Stimulated activated CD4-positive, alpha-beta T cell treated with anti-CD3 and anti-CD28 coated beads, Interleukin-4, amount 100 ng/mL, for 48 hours (primary cell): ENCODE measurements at places on chromosomes 11 and 22.

- DNase-seq, result no peak
These were observed 9.2 kb downstream of the MAPK1 start for GRCh38 chr22:21858025-21858764.

DNA sequence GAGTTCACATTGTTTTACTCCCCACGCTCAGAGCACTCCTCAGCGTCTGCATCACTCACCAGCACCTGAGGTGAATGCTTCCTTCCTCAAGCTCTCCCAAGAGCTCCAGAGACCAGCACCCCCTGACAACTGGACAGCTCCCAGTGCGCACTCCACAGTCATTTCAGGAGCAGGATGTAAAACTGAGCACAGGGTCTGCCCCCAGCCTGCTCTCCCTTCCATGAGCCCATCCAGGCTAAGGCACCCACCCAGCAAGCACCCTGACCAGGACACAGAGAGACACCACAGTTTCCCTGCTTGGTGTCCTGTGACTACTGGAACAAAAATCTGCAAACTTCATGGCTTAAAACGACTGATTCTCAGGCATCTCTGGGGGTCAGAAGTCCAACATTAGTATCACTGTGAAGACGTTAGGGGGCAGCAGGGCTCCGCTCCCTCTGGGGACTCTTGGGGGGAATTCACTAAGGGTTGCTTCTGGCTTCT is 3.3 kb downstream of the SCGB1D2 start:
- DNase-seq, result no peak

GRCh38 chr22:49603016-49603415 is 224.7 kb downstream of the BRD1 start:
- no peak for DNase-seq

DNA sequence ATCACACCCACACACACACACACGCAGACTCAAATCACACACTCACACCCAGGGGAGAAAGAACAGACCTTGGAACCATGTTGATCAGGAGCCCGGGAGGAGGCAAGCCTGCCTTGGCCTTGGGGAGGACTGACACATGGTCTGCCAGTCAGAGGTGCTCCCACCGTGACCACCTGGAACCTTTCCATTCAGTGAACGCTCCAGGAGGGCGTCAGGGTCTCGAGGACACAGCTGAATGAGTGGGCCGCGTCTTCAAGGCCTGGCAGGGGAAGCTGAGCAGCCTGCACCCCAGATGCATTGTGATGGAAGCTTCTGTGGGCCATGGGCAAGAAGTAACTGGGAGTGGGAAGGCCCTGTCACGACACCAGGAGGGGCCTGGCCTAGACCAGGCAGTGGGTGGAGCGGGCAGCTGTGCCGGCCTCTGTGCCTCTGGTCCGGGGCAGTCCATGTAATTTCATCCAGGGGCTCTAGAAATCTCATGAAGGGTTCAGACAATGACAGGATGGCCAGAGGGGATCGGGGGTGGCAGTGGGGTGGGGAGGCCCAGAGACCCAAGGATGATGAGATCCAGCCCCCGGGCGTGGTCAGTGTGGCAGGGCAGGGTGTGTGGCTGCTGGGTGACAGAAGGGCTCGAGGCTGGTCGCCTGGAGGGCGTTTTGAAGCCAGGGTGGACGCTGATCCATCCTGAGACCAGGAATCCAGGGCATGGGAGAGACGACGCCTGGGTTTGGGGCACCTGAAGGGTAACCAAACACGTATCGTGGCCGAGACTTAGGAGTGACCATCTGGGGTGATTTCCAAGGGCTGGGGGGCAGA is 53.7 kb downstream of the IGF2 start:
- no peak for DNase-seq

GRCh38 chr11:110070176-110070575 is 23.0 kb upstream of the ZC3H12C start:
- DNase-seq, result no peak

DNA sequence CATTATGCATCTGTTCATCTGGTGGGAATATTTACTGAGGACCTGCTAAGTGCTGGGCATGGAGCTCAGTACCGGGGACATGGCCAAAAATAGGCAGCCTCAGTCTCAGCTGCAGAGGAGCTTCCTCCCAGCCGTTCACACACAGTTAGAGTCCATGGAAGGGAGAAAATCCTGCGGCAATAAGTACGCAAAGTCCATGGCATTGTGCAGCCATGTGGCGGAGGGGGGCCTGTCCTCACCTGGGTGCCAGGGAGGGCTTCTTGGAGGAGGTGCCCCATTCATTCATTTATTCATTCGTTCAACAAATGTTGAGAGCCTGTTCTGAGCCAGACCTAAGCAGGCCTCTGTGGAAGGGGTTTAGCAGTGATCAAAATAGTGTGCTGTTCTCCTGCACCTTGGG is 59.3 kb upstream of the ANO1 start:
- no peak for DNase-seq

GRCh38 chr22:25833091-25833490 is 91.1 kb downstream of the MYO18B start:
- DNase-seq, result no peak

GRCh38 chr11:117868815-117869561 is 7.5 kb downstream of the FXYD6 start:
- DNase-seq, result no peak

DNA sequence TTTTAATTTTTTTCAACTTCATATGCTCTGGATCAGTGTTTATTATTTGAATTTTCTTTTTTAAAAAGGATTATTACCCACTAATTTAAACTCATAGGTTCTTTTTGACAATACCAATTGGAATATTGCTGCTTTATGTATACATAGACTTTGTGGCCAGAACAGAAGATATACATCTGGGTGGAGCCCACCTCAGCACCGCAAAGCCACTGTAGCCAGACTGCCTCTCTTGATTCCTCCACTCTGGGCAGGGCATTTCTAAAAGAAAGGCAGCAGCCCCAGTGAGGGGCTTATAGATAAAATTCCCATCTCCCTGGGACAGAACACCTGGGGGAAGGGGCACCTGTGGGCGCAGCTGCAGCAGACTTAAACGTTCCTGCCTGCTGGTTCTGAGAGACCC is 10.6 kb upstream of the C11orf58 start:
- no peak for DNase-seq

DNA sequence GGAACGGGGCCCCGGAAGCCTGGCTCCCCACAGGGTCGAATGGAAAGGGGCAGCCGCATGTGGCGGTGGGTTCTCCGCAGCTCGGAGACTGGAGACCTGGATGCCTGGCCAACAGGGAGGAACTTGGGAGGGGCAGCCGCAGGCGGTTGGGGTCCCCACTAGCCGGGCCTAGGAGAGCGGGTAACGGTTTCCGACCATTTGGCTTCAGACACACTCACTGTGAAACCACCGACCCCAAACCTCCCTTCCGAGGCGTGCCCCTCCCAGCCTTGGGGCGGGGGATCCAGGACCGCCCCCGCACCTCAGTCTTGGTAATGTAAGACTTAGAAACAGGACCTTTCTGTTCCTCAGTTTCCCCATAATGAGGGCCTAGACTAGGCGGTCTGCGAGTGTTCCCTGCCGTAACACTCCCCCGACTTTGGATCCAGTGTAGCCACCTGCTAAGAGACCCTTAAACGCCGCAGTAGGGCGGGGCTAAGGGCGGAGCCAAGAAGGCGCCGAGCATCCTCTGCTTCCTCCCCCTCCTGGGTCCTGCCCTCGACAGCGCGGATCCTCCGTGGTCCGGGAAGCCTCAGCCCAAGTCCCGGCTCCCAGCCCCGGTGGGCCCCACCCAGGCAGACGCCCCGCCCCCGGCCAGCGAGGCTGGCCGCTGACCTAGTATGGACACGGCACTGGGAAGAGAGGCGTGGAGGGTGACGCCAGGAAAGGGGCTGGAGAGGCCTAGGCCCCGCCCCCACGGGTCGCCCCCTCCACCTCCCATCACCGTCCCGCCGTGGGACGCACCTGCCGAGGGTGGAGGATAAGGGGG is 1.8 kb upstream of the RASGRP2 start:
- no peak for DNase-seq

DNA sequence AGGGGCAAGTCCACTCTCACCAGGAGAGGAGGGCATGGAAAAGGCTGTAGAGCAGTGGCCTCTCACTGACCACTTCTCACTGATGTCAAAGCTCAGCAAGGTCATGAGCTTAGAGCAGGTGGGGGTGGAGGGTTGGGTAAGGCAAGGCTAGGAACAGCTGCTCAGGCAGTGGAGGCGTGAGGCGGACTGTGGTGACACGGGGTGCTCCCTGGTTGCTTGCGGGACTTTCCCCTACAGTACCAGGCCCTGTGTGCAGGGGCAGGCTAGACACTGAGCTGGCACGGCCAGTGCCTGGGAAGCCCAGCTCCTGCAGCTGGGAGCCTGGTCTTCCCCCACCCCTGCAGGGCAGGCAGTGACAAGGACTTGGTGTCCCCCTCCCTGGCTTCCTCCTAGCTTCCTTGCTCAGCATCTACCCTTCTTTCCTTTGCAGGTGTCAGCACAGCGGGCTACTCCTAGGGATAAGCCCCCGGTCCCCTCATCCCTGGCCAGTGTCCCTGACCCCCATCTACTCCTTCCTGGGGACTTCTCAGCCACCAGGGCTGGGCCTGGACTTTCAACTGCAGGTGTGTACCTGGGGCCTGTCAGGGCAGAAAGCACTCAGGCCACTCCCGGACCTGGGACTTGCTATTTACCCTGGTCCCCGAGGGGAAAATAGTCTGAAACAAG is 45.6 kb downstream of the PISD start:
- DNase-seq, result peak; percentile 37

GRCh38 chr11:68146704-68147474 is 25.7 kb upstream of the CHKA start:
- DNase-seq, result no peak

GRCh38 chr11:19577391-19577975 is 135.2 kb upstream of the NAV2 start:
- DNase-seq, result no peak

- no peak for DNase-seq
These were observed 79.4 kb upstream of the LMO1 start for GRCh38 chr11:8342821-8343681.

DNA sequence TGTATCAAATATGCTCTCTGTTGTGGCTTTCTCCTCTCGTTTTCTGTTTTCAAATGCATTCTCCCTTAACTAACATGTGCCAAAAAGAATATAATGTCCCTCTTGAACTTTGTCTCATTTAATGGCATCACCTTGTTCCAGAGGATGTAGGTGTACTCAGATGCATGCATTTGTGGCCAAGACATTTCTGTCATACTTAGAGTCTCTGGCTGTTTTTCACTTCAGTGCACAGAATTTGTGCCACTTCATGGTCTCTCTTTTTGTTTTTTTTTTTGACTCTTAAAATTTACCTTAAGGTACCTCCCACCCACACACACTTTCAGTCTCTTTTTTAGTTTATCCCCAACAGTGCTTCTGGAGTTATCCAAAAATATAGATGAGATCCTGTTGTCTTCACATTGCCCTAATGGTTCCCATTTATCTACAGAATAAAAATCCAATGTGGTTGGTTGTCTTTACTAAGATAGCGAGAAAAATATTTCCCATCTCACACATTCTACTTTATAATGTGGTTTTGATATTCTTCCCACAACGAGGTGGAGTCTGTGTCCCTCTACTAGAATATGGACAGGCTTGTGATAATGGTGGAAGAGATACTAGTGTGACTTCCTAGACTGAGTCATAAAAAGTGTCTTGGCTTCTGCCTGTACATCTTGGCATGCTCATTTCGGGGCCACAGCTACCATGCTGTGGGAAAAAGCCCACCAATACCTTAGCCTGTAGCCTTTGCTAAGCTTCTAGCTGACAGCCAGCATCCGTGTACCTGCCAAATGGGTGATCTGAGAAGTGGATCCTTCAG is 125.8 kb downstream of the DDX10 start:
- DNase-seq, result no peak

DNA sequence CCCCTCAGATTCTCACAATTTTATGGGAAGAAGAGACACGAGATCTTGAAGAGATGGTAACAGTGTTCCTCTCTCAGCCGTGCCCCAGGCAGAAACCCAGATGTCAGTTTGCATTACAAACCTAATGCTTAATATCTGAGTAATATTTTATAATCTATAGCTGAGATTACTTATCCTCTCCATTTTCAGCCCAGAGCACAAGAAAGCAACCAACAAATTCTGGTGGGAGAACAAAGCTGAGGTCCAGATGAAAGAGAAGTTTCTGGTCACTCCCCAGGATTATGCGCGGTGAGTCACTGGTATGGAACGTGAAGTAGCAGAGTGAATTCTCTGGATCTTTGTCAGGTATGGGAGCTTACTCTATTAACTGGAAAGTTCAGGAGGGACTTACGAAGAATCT is 884 bp downstream of the CENATAC start:
- no peak for DNase-seq

DNA sequence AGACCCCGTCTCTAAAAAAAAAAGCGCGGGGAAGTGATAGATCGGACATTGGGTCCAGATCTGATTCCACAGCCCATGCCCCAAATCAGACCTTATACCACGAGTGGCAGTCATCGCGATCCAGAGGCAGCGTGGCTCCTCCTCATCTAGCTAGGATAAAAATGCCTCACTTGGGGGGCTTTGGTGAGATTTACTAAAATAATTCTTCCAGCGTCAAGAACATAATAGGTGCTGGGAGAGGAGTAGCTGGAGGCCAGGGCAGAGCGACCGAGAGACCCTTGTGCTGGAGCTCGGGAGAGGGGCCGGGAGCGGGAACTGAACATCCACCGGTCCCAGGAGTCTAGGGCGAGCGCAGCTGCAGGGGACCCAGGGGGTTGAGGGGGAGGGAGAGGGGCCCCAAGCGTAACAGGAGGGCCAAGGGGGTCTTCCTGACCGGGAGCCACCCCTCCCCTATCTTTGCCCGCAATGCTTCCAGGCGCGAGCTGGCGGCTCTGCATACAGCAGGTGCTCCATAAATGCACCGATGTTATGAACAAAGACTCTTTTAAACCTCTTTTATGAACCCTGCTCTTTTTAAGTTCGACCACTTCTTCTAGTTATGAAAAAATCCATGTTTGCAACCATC is 823 bp upstream of the CPT1A start:
- DNase-seq, result no peak

- no peak for DNase-seq
These were observed 8.3 kb downstream of the CYB561A3 start for GRCh38 chr11:61353131-61354067.

GRCh38 chr11:45546366-45546765 is 119.1 kb downstream of the CHST1 start:
- DNase-seq, result no peak
